ENCODE measurements at places on chromosomes 3 and 15.

GRCh38 chr3:28244491-28244890, 3.1 kb downstream of the CMC1 start:
- DNase-seq, result no peak

DNA sequence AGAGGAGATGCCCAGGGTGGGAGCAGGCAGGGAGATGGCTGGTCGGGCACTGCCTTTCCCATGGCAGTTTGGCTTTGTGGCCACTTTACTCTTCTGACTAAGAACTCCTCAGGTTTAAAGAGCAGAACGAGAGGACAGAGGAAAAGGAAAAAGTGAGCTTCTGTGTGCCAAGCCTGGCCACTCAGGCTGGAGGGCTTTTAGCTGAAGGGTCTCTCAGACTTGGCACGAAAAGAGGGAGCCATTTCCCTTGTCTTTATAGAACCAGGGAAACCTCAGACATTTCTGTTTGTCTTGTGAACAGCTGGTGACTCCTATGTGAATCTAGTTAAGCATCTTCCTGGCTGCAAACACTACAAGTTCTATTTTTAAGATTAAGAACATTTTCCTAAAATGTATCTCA, 23.3 kb upstream of the PSMD6 start:
- DNase-seq, result no peak

GRCh38 chr3:158160958-158161357, 51.1 kb downstream of the RSRC1 start:
- DNase-seq, result no peak

DNA sequence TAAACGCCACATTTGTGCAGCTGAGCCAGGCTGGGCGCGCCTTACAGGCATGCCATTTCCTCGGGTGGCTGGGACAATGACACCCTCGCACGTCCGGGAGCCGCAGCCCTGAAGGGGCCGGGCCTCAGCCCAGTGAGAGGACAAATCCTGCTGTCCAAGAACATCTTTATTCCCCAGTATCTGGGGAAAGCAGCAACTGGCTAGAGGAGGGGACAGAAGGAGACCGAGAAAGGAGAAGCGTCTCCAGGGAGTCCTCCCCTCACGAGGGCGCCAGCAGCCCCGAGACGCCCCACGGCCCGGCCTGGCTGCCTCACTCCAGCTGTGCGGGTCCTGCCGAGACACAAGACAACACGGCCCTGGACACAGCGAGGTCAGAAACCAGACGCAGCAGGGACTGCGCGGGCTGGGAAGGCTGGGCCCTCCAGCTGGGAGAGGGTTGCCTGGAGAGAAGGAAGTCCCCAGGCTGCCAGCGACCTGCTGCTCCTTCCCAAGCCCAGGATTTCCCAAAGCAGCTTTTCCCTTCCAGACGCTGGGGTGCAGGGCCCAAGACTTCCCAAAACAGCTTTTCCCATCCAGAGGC, 130.2 kb downstream of the CHSY1 start:
- DNase-seq, result peak; percentile 50

DNA sequence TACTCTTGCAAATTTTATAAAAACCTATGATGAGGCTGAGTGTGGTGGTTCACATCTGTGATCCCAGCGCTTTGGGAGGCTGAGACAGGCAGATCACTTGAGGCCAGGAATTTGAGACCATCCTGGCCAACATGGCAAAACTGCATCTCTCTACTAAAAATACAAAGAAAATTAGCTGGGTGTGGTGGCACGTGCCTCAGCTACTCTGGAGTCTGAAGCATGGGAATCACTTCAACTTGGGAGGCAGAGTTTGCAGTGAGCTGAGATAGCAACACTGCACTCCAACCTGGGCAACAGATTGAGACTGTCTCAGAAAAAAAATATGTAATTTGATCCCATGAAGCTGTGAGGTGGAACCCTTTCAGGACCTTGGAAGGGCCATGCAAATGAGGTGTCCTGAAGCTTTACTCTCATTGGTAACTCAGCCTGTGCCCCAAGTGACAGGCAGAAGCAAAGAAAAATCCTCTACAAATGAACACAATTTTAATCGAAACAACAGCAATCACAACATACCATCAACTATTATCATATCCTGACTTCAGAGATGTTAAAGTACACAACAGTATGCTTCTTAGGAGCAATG, 84.6 kb upstream of the CDV3 start:
- peak; percentile 18 for DNase-seq

DNA sequence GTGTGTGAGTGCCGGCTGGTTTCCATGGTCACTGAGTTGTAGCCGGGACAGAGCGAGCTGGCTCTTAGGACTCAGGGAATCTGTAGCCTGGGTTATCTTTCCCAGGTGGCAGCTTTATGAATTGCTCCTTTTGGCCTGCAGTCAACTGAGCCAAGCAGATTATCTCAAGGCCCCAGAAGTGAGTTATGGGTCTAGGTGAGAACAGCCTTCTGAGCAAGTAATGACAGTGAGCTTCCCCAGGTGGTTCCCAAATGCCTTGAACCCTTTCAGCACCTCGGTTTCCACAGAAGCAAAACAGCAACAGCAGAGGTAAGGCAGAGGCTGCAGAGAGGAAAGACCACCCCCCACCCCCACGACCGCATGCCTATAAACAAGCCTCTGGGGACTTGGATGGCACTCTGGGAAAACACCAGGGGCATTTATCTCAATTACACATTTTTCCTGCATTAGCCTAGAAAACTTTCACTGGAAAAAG, 56.7 kb upstream of the DGKG start:
- peak; percentile 5 for DNase-seq

GRCh38 chr3:165254812-165255211, 58.6 kb upstream of the SLITRK3 start:
- peak; percentile 89 for DNase-seq

DNA sequence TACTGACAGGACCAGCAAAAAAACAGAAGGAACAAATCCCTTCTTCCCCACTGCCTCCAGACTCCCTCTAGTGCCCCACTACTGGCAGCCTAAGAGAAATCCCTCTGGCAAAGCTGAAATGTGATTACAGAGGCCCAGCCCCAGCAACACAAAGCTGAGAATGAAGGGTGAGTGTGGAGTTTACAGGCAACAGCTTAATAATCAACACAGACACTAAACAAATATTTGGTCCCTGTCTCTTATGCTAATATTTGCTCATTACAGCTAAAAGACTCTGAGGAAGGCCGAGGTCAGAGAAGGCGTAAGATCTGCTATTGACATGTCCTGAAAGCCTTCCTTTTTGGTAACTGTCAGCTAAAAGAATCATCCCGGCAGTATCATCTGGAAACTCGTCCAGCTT, 308.5 kb upstream of the RASGRP1 start:
- DNase-seq, result peak; percentile 89

DNA sequence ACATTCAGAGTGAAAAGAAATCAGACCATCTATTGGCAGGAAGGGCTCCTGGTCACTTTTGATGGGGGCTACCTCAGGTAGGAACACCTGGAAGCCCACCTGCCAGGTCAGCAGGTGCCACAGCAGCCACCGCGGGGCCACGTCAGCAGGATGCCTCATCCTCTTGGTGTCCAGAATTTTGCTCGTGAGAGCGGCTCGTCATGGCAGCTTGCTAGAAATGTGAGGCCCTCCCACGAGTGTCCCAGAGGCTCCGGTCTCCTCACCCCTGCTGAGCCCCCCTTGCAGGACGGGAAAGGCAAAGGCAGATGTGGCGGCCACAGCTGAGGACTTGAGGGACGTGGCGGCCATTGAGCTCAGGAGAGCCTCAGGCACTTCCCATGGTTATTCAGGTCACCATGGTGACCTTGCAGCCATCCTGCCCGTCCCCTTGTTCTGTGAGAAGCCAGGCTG, 129.4 kb downstream of the LRRK1 start:
- no peak for DNase-seq

Measured in DMS53 (cell line).